ENCODE measurements at places on chromosomes 12 and 14. TPM values are rescaled to one million over a fixed set of nuclear protein-coding genes. Genes with fewer than 3 reads are reported as not detected.

FGF6 gene
- polyA plus RNA-seq: not detected

PPP4R4 gene
- polyA plus RNA-seq: 0.07 TPM

TMPRSS12 gene
- not detected for polyA plus RNA-seq

NGB gene
- 1.9 TPM for polyA plus RNA-seq

SMIM41 gene
- polyA plus RNA-seq: not detected

ALX1 gene
- polyA plus RNA-seq: not detected

RNU7-1 gene
- polyA plus RNA-seq: not detected

PSMC1 gene
- polyA plus RNA-seq: 116 TPM

KLRF1 gene
- not detected for polyA plus RNA-seq

GMFB gene
- 24.6 TPM for polyA plus RNA-seq

Data from sigmoid colon (tissue), 7 donors.